ENCODE measurements at places on chromosomes 6 and 20.
A peak's percentile ranks its signal among the peaks of the same experiment; 100 is the strongest.

DNA sequence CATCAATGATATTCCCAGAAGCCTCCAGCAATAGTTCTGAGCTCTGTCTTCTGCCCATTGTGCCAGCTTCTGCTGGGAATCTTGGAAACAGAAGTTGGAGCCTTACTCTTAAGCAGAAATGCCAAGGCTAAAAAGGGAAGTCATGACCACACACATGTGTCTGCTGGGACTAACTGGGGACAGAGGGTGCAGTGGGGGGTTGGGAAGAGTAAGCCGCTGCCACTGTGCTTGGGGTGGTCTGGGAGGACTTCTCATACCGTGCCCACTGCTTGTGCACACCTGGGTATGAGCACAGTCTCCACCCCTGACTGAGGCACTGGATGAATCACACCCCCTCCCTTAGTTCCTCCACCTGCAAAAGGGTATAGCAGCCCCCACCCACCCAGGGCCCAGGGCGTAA lies 90.7 kb downstream of the CDC5L start:
- DNase-seq, result no peak

DNA sequence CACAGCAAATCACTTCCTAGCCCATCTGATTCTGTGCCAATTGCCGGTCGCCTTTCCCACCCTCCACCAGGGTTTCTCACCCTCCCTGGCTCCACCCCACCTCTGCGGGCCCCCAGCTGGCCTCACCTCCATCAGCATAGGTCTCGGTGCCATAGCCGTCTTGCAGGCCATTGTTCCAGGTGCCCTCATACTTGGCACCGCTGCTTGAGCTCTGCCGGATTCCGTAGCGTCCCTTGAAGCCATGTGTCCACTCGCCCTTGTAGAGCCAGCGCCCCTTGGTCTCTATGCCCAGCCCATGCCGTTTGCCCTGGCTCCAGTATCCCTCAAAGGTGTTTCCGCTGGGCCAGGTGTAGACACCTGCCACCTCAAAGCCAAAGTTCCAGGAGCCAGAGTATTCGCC lies 787 bp downstream of the JPH2 start:
- no peak for DNase-seq

DNA sequence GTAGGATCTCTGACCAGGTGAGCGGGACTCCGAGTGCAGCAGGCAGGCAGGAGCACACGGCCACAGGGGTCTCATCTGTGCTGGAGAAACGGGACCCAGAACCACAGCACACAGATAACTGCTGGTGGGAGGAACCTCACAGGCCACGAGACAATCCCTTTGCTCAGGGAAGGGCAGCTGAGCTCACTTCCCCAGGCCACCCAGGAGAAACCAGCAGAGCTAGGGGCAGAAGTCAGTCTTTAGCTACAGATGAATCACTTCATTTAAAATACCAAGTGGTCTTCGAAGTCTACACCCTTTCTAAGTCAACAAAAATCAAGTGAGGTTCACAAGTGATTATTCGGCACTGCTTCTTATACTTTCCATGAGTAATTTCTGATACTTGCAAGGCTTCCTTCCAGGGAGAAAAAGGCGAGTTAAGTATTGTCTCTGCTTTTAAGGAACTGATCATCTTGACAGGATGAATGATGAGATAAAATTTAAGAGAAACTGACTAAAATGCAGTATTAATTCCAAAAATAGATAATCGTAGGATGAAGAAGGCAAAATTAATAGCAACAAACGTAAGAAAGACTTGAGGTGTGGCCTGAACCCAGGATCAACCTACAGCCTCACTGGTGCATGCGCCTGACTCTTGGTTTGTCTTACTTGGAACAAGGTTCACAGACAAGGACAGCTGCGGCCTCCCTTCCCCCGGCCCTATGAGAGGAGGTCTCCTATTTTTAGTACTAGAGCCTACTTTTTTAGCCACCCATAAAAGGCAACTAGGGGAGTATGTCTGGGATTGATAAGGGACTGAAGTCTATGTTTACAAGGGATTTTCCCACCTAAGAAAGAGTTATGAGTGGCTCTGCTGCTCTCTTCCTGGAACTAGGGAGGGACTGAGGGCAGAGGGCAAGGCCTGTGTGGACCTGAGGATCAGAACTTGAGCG lies 233.6 kb downstream of the TTLL2 start:
- DNase-seq, result no peak

DNA sequence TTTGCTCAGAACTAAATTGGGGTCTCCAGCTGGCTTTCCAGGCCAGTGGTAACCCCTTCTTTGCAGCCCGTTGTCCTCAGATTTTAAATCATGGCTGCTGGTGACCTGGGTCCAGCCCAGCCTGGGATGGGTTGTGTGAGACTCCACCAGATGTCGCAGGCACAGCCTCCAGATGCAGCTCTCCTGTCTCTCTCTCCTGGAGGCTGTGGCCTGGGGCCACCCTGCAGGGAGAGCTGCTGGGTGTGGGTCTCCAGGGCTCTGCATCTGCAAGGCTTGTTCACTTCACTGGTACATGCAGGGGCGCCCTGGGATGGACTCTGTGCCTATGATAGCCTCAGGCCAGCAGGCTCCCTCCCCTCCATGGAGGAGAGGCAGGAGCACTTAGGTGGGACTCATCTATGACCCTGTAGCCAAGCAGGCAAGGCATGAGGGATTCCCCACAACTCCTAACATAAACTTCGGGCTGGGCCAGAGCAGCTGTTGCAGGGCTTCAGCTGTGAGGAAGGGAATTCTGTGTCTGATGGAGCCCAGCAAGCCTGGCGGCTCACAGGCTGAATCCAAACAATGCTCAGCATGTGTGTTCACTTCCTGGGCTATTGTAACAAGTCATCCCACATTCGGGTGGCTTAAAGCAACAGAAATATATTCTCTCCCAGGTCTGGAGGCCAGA lies 94.7 kb upstream of the NXT1 start:
- peak; percentile 39 for DNase-seq

- no peak for DNase-seq
Measured at GRCh38 chr20:11271319-11271718, 597.5 kb upstream of the JAG1 start.

DNA sequence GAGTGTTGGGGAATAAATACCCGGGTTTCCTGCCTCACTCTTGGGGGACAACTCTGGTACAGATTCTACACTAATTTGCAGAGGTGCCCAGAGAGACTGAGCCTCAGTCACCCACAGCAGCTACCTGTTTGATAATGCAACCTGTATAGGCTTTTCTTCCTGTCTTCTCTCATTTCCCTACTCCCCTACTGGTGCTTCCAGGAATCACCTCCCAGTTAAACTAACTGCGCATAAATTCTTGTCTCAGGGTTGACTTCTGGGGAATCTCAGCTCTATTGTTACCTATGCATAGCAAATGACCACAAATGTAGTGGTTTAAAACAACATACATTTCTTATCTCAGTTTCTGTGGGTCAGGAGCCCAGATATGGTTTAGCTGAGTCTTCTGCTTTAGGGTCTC lies 11.3 kb downstream of the OCSTAMP start:
- DNase-seq, result no peak

- DNase-seq, result no peak
Measured at GRCh38 chr6:134147034-134147533, 94.7 kb upstream of the SLC2A12 start.

DNA sequence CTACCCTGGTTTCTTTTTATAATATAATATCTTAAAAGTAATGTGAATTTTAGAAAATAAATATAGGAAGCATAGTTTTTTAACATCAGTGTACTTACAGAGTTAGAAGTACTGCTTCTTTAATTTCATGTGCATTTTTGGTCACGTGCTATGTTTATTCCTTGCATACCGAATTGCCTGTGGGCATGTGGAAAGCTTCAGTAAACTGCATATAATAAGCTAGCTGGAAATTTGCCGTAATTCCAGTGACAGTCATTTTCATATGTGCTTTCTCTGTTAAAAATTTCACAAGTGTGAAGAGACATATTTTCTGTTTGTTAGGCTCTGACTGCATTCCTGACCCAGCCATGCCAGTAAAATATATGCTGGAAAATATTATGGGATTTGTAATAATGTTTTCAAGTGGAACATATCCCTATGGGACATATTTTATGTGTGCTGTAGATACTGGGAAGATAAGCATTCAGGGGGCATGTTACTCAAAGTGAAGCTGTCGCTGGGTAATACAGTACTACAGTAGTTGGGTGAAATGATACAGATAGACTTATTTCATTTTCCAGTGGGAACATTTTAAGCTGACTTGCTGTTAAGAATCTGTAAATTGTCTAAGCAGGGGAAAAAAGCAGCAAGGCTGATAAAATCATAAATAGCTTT lies 616.7 kb downstream of the FRK start:
- DNase-seq, result no peak

DNA sequence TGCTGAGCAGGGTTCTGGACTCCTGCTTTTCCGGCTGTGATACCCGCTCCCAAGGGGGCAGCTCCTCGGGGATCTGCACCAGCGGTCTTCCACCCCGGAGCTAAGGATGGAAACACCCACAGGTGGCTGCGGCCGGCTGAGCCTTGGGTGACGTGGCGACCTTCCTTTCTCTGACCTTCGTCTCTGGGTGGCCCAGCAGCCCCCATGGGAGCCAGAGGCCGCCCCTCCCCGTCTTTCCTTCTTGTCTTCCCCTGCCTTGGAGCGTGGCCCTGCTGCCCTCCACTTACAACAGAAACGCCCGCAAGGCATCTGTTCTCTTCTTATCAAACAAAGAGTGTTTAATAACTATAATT lies 405.7 kb downstream of the TAF4 start:
- DNase-seq, result no peak

GRCh38 chr6:126880964-126881363 lies 237.5 kb upstream of the RSPO3 start:
- DNase-seq, result no peak

GRCh38 chr20:33276303-33277113 lies 6.5 kb upstream of the BPIFB1 start:
- no peak for DNase-seq

GRCh38 chr6:156082012-156082411 lies 626.4 kb upstream of the NOX3 start:
- no peak for DNase-seq
